ENCODE measurements at places on chromosomes 1 and 21.

GRCh38 chr1:42305639-42306038 is 29.4 kb downstream of the FOXJ3 start:
- no peak for DNase-seq

DNA sequence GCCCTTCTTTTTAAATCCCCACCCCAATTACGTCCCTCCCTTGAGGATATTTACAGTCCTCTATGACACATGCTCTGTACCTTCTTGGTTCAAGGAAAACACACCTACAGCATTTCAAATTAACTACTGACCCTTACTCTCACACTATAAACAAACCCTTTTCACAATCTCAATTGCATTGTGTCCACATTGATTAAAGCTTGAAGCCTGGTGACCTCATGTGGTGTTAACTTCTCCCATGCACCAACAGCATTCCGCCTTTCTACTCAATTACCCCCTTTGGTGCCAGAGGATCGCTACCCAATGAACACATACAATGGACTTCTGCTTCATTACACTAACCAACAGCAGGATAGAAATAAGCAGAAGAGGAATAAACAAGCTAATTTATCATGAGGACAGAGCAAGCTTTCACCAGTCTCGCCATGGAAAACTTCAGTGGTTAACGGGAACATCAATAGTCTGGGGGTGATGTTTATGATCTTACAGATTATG is 15.2 kb downstream of the WLS start:
- DNase-seq: no peak

DNA sequence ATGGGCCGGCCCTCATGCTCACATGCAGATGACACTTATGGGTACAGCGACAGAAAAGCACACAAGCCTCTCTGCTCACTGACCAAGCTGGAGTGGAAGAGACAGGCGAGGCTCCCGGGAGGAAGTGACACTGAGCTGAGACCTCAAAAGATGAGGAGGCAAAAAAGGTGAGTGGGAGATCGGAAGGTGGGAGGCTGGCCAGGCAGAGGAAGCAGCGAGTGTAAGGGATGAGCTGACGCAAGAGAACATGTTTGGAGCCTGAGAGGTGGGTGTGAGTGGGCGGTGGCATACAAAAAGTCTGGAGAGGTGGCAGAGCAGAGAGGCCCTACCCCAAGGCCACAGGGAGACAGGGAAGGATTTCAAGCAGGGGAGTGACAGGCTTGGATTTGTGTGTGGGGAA is 18.2 kb upstream of the CDCP2 start:
- DNase-seq: no peak

DNA sequence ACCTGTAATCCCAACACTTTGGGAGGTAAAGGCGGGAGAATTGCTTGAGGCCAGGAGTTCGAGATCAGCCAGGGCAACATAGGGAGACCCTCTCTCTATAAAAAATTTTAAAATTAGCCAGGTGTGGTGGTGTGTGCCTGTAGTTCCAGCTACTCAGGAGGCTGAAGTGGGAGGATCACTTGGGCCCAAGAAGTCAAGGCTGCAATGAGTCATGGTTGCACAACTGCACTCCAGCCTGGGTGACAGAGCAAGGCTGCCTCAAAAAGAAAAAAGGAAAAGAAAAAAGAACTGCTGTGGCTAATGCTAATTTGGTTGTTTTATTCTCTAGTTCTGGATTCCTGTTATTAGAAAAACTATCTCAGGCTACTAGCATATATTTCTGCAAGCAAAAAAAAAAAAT is 29.8 kb downstream of the DBT start:
- no peak for DNase-seq

DNA sequence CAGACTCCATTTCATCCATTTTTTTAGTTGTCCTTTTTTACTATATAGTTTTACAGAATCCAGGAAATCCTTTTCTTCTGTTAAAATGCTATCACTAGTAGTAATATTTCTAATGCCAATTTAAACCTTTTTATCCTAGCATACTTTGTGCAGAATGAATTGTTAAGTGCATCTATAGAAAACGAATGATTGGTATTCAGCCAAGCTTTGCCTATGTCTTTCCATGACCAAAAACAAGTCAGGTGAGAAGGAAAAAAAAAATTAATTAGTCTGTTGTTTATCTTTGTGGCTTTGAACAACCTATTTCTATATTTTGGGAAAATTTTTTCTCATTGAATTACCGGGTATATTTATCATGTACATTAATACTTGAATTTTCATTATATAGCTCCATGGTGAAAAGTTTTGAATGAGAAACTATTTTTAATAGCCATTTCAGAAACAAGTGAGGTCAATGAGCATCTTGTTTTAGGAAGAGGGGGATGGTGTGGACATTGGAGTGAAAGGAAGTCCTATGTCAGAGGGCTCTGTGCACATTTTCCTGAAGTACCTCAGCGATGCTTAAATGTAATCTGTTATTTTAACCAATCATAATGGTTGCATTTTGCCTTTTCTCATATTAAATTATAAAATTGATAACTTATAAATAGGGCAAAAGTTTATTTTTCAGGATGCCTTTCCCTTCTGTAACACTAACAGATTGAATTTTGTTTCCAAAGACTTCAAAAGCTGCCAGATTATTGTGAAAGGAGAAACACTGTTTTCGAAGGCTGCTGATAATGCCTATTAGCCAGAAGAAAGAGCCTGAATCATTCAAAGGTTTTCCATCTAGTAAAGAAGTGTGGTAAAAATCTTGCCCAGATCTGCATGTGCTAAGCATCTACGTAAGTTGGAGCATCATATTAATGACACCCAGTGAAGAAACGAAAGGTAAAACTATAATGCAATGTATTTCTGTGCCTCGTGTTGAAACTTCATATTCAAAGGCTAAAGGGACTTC is 73.8 kb upstream of the S1PR1 start:
- no peak for DNase-seq

DNA sequence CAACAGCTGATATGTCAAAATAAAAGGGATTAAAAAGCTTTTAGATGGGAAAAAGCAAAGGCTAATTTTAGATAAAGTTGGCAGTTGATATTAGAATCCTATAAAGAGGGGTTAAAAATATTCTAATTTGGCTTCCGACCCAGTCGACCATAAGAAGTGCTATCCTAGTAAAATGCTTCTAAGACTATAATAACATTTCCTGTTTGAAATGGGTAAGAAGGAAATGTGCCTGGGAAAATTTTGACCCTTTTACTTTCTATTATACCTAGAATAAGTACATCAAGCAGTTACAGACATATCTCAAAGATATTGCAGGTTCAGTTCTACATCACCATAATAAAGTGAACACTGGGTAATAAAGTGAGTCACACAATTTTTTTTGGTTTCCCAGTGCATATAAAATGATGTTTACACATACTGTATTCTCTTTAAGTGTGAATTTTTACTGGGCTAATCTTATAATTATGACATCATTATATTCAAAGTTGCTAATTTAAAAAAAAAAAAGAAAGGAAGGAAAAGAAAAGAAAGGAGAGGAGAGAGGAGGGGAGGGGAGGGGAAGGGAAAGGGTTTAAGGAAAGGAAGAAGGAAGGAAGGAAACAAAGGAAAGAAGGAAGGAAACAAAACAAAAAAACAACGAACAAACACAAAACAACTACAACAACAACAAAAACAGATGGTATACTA is 308.2 kb upstream of the NR5A2 start:
- no peak for DNase-seq
